ENCODE measurements at places on chromosomes 12 and 14.

GRCh38 chr14:100374876-100375265 is 51.7 kb downstream of the SLC25A47 start:
- no peak for DNase-seq

- DNase-seq: no peak
Measured at GRCh38 chr12:33560653-33561208, 121.1 kb upstream of the SYT10 start.

DNA sequence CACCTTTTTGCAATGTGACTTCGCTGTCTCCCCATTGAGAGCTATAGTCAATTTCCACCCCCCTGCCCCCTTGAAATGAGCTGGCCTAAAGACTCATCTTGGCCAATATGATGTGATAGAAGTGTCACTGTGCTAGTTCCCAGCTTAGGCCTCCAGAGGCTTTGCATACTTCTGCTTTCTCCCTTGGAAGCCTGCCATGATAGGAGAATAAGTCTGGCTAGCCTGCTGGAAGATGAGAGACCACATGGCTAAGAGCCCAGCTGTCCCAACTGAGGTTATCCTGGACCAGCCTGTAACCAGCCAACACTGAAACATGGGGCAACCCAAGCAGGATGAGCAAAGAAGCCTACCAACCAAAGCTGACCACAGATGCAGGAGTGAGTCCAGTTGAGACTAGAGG is 196.9 kb downstream of the GRIN2B start:
- no peak for DNase-seq

DNA sequence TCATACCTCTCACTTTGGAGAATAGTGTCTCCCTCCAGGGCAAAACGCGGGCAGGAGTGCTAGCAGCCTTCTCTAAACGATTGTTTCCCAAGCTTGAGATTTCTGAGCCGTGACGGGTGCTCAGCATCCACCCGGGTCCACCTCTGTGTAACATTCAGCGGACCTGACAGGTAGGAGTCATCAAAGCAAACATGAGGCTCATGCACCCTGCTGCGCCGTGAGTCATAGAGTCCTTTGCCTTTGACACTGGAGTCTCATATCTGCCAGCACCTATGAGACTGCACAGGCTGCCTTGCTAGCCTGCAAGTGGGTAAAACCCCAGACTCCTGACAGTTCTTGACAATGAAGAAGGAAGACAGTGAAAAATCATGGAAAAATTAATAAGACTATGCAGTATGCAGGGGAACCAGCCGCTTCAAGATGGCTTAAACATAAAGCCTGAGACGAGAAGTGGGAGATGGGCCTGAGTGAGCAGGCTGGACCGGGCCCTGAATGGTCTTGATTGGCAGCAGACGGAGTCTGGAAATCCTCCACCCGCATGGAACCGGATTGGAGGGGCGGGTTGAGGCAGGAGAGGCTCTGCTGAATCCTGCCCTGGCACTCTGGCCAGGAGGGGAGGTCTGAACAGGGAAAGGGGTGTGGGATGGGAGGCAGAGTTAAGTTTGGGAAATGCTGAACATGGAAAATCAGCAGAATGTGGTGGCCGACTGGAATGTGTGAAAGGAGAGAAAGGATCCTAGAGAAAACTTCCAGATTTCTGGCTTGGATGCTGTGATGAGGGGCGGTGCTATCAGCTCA is 54.2 kb downstream of the LGMN start:
- DNase-seq: no peak

DNA sequence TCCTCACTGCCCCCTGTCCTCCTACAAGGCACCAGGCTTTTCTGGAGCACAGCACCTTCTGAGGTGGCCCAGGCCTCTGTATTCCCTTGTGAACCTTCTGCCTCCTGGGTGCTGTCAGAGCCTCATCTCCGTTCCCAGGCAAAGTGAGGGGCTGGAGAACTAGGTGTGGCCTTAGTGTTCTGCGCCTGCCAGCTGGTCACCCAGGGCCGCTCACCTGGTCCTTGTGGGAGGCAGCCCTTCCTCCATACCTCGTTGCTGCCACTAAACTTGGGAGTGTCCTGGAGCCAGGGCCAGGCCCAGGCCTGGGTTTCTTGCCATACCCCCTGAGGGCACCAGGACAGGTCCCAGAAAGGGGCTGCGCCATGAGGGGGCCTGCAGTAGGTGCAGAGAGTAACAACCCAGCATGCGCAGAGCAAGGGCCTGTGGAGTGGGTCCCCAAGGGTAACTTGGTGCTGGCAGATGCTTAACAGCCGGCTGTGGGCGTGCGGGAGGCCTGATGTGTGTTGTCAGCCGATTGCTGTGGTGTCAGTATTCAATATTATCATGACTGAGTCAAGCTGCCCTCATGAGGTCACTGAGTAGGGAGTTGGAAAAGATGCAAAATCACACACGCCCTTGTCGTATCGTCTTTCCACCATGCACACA is 17.1 kb downstream of the OTUB2 start:
- DNase-seq: no peak

- peak; percentile 35 for DNase-seq
Measured at GRCh38 chr12:123916729-123917128, 55.9 kb downstream of the CCDC92 start.

DNA sequence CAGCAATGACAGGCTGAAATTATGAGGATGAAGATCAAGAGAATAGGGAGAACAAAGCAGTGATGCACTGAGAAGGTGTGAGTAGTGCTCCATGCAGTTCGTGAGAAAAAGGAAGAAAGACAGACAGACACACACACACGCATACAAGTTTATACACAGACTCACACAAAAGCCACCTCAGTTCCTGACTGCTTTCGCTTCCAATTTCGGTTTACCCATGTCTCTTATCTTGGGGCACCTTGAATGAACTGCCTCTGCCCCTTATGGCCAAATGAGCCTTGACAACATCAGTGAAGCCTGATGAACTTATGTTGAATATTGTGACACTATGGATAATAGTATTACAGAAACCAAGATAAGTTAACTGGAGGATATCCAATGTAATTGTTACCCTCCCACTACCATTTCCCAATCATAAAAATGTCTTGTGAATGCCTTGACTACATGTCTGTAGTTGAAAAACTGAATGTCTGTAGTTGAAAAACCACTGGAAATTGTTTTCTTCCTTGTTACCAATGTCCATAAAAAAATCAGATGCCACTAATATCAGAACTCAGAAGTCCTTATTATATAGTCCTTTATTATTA is 380.4 kb upstream of the DDHD1 start:
- DNase-seq: no peak

- DNase-seq: no peak
Measured at GRCh38 chr14:33948869-33949408, 1.9 kb downstream of the EGLN3 start.

DNA sequence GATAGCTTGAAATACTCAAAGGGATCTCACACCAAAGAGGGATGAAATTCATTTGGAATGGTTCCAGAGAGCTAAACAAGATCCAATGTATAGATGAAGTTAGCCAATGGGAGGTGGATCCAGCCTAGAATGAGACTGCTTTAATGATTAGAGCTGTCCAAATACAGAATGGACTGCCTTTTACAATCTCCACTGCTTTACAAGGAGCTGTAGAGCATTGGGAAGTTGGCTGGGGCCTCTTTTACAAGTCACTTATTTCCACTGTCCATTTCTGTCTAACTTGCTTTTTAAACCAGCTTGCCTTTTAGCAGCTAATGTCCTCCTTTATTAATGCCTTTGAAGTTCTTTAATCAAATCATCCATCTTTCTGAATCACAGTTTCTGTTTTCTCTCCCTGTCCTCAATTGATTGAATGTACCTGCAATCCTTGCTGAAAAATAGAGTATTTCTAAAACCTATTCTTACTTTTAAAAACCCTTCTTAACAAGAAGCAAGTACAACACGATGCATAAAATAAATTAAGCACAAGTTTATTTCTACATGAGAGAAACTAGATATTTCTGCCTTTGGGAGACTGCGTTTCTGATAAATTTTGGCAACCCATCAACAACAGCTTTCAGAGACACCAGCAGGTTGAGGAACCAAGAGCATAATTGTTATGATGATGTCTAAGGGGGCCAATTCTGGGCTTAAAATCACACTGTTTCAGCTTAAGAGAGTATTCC is 3.4 kb upstream of the ATP2A2 start:
- no peak for DNase-seq

- DNase-seq: no peak
Measured at GRCh38 chr12:99390707-99391106, 256.8 kb upstream of the GARIN6 start.

- DNase-seq: no peak
Measured at GRCh38 chr14:63727231-63727735, 582 bp downstream of the SGPP1 start.

DNA sequence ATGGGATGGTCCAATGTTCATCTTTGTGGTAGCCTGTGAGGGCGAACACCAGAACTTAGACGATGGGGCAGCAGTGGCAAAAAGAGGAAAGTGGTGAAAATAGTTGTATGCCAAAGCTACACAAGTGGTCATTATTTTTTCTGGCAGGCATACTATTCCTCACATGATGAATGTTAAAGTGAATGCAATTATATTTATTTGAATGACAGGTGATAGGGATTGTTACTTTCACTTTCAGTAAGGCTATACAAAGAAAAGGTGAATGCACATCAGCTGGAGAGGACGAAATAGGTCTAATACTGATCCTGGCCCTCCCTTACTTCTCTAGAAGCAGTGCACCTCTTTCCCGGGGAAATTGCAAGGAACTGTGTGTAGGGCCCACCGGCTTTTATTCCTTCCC is 470.1 kb downstream of the TMTC2 start:
- DNase-seq: no peak

DNA sequence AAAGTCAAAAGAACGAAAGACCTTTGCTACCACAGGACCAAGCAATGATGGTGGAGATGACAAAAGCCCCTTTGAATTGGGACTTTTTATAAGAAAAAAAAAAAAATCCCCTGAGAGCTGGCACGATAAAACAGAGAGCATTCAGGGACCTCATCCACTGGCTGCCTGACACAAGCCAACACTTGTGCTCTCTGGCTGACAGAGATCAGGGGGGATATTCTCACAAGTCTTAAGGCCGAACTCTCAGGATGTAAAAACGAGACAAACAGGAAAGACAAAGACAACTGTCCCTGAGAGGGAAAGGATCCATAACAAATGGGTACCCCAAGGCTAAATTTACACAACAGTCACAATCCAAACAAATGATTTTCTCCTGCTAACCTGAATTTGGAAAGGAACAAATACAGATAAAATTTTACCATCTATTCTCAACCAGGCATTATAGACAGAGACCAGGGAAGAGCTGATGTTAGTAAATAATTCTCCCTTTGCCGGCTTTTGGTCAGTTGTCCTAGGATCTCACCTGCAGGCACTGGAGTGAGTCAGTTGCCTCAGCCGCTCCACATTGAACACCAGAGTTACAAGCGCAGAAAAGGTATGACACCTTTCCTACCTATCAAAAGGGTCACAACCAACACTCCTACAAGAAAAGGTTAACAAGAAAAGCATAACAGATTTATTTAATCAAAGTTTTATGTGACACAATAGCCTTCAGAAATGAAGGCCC is 37.9 kb upstream of the GARIN6 start:
- DNase-seq: no peak

DNA sequence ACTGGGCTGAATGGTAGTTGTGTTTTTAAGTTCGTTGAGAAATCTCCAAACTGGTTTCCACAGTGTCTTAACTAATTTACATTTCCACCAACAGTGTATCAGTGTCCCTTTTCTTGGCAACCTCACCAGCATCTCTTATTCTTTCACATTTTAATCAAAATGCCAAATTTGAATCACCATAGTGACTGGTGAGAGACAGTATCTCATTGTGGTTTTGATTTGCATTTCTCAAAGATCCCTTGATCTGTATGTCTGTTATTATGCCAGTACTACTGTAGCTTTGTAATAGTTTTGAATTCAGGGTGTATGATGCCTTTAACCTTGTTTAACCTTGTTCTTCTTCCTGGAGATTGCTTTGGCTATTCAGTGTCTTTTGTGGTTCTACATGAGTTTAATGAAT is 2.2 kb upstream of the EIF2S3B start:
- no peak for DNase-seq

GRCh38 chr14:93045211-93045674 is 70.5 kb downstream of the ITPK1 start:
- no peak for DNase-seq

GRCh38 chr12:111766608-111767361 is at the start of gene ALDH2:
Gene ALDH2, plus strand, starts transcription at chr12:111766933. Its CDS starts 50 bp downstream, at chr12:111766983.
- no peak for DNase-seq

DNA sequence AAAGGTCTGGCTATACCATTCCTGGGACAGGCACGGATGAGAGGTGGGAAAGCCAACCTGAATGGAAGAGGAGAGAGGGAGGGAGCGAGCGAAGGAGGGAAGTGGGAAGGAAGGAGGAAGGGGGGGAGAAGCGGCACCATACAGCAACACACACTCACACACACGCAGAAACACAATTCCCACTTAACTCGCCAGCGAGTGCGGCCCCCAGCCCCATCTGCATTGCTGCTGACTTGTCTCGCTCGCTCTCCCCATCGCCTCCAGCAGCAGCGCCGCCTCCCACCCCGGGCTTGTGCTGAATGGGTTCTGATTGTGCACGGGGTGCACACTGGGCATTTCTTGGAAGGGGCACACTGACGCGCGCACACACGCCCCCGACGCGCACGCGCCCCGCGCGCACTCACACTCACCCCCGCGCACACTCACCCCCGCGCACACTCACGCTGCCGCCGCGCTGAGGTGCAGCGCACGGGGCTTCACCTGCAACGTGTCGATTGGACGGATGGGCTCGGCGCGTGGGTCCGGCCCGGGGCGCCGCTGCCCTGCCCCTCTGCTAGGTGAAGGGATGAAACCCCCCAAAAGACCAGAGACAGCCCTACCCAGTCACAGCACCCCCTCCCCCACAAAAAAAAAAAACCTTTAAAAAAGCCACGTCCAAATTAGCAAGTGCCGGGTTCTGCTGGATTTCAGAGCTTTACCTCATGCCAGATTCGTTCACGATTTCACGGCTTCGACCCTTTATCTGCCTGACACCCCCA is 685 bp downstream of the GRIN2B start:
- no peak for DNase-seq

DNA sequence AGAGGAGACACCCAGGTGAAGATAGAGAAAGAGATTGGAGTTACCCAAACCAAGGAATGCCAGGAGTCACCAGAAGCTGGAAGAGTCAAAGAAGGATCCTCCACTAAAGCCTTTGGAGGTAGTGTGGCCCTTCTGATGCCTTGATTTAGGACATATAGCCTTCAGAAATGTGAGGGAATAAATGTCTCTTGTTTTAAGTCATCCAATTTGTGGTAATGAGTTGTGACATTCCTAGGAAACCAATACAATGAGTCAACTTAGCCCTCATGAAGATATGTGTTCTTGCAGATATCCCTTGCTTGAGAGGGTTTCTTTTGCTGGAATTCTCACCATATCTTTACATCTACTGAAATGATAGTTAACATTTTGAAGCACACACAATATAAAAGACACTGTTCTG is 58.8 kb downstream of the CCER1 start:
- DNase-seq: no peak

Data from stimulated activated CD8-positive, alpha-beta memory T cell treated with anti-CD3 and anti-CD28 coated beads, Interleukin-4, amount 100 ng/mL, for 4 hours (primary cell).